Gastrocnemius medialis (tissue), 4 donors: ENCODE measurements at places on chromosomes 2 and 18. TPM values are rescaled to one million over a fixed set of nuclear protein-coding genes. Genes with fewer than 3 reads are reported as not detected.

ABCG5 gene
- not detected for total RNA-seq

ADAM23 gene
- 2.4 TPM for total RNA-seq

ADD2 gene
- 0.75 TPM for total RNA-seq

- no peak overlapping the region for H3K27ac ChIP-seq
- H3K4me1 ChIP-seq = no peaks in the 10 kb centered on the region
- H3K4me3 ChIP-seq = no peak overlapping the region
- no peak for DNase-seq
- no peaks in the 10 kb centered on the region for H3K27me3 ChIP-seq
These were observed 59.8 kb downstream of the SNTG2 start for GRCh38 chr2:1010415-1010930.

DNA sequence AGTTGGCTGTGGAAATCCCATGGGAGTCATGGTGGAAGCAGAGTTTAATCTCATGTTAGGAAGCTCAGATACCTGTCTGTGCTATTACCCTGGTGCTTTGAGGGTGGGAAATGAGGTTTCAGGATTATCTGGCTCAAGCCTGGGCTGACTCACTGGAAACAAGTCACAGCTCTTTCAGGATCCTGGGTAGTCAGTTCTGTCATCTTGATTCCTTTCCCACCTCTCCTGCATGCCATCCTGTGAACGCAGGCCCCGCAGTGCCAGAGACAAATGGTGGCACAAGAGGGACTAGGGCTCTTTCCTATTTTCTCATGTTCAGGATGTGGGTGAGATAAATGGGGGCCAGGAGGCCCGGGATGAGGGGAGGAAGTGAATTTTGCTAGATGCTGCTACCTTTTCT, 3.7 kb upstream of the FAM136A start:
- no peak for DNase-seq
- no peak overlapping the region for H3K27ac ChIP-seq
- no peak overlapping the region for H3K4me3 ChIP-seq
- H3K36me3 ChIP-seq = peaks cover 1% of the 10 kb centered on the region
- no peaks in the 10 kb centered on the region for H3K27me3 ChIP-seq

DNA sequence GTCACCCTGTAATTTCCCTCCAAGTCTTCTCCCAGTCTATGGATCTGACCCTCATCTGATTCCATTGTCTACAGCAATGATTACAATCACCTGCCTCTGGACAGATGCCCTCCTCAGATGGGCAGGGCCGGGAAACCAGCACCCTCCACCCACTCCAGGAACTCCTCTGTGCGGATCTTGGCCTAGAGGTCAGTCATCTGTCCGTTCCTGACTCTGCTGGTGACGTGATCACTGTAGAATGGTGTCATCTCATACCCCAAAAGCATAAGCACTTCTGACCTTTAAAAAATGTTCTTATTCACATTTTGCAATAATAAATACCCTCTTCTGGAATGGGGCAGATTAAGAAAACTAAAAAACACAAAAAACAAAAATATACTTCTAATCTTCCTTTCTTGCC, 29.5 kb upstream of the BZW1 start:
- H3K27me3 ChIP-seq = no peaks in the 10 kb centered on the region
- H3K27ac ChIP-seq = no peak overlapping the region
- H3K4me3 ChIP-seq = no peak overlapping the region
- DNase-seq = no peak

- no peak overlapping the region for H3K27ac ChIP-seq
- no peaks in the 10 kb centered on the region for H3K36me3 ChIP-seq
- no peak for DNase-seq
- no peaks in the 10 kb centered on the region for H3K4me1 ChIP-seq
- H3K27me3 ChIP-seq = no peaks in the 10 kb centered on the region
- no peak overlapping the region for H3K4me3 ChIP-seq
These were observed 282.6 kb downstream of the CBLN2 start for GRCh38 chr18:72261590-72261989.

TBC1D8 gene
- total RNA-seq = 147 TPM
